Umbilical cord (tissue), 2 donors: ENCODE measurements at places on chromosomes 12 and 14. TPM values are rescaled to one million over a fixed set of nuclear protein-coding genes. Genes with fewer than 3 reads are reported as not detected.

- no peak for DNase-seq
Observed at GRCh38 chr14:99330316-99331240, 58.6 kb upstream of the BCL11B start.

DNA sequence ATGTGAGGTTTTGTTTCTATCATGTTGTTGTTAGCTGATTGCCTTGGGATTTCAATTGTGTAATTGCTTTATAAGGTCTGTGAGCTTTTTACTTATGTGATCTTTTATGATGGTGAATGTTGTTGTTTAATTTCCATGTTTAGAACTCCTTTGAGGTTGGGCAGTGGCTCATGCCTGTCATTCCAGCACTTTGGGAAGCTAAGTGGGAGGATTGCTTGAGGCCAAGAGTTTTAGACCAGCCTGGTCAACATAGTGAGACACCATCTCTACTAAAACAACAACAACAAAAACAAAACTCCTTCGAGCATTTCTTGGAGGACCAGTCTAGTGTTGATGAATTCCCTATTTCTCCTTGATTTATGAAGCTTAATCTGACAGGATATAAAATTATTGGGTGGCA lies 102.1 kb upstream of the PMCH start:
- no peak for DNase-seq

The OR4E2 gene
- 8.4 TPM for total RNA-seq

The PIWIL1 gene
- 1.4 TPM for total RNA-seq
